ENCODE measurements at places on chromosomes 1 and 21.

GRCh38 chr1:92653605-92654381 is 131.1 kb downstream of the EVI5 start:
- DNase-seq, result no peak

- no peak for DNase-seq
Measured at GRCh38 chr1:226736908-226737818, 1.9 kb downstream of the ITPKB start.

GRCh38 chr21:33976082-33977016 is 60.7 kb upstream of the ATP5PO start:
- no peak for DNase-seq

GRCh38 chr1:75838079-75838478 is 41.4 kb downstream of the MSH4 start:
- DNase-seq, result no peak

DNA sequence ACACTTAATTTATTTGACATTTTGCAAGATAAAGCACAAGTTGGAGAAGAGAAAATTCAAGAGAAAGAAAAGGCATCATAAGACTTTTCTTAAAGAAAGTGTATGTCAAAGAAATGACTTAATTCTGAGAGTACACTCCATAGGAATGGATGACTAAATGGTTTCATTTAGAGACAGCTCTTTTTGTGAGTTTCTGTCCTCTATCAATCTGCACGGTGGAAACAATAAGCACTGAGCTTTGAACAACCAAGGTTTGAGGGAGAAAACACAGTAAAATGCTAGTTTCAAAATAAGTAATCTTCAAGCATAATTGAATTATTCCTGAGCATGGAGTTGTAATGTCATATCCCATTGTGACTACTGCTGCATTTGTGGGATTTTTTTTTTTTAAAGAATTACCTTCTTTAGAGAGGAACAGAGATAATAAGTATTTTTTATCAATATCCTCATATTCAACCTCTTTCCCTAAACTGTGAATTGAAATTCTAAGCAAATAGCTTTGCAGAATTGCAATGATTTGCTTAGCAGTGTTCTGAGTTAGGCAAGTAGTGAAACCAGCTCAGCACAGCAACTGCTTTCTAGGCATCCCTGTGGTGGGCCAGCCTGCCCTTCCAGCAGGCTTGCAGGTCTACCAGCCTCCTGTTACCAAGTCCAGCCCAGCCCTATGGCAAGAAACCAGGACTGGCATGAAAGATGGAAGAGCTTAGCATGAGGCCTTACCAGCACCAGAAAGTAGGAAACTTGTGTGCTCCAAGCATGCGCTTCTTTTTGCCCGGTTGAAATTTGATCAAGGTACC is 38.2 kb downstream of the KCNJ6 start:
- DNase-seq, result no peak

DNA sequence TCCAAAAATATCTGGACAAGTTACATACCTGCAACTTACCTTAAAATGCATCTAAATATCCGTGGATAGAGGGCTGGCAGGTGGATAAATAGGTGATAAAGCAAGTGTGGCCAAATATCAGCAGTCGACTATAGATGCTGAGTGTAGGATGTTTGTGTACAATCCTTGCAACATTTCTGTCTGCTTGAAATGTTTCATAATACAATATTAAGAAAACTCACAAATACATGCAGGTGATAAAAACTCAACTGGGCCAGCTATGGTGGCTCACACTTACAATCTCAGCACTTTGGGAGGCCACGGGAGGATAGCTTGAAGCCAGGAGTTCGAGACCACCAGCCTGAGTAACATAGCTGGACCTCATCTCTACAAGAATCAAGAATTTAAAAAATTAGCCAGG is 41.0 kb downstream of the ACTA1 start:
- no peak for DNase-seq

DNA sequence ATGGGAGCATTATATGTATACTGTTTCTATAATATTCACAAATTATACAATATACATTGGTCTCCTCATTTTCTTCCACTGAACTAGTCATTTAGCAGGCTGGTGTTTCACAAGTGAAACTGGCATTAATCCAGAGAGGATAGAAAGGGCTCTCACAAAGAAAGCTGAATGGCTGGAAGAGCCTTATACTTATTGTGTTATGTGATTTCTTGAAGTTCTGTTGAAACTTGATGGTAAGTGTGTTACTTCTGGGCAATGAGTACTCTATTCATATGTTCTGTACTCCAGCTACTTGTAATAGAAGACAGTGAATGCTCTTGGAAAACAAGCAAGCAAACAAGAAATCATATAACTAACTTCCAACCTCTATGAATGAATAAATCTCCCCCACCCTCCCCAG is 14.9 kb downstream of the STX12 start:
- DNase-seq, result no peak

DNA sequence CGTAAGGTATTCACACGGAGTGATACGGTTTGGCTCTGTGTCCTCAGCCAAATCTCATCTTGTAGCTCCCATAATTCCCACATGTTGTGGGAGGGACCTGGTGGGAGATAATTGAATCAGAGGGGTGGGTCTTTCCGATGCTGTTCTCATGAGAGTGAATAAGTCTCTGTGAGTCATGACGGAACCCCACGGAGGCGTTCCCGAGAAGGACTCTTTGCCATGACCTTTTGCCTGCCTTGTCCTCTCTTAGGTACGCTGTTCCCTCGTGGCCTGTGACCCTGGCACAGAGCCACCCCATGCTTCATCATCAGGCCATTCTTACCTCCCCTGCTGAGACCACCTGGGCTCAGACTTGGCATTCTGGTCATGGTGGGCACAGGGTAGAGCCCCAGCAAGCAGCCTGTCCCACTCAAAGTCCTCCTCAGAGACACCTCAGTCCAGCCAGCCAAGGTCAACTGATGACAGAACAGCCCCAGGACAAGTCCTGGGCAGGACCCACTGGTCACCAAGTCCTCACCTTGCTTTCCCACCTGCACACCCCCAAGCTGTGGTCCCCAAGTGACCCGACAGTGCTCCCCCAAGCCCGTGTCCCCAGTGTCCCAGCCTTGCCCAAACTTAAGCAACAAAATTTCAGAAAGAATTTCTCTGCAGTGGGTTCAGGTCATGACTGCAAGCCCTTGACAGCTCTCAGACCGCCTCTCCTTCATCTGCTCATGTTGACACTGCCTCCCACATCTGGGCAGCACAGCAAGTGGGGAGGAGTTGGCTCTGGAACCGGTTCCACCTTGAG is 158.4 kb downstream of the ACTL8 start:
- DNase-seq, result no peak

GRCh38 chr1:34054920-34055319 is 110.1 kb downstream of the CSMD2 start:
- DNase-seq, result no peak

- no peak for DNase-seq
Measured at GRCh38 chr21:29303288-29303687, 4.6 kb downstream of the BACH1 start.

DNA sequence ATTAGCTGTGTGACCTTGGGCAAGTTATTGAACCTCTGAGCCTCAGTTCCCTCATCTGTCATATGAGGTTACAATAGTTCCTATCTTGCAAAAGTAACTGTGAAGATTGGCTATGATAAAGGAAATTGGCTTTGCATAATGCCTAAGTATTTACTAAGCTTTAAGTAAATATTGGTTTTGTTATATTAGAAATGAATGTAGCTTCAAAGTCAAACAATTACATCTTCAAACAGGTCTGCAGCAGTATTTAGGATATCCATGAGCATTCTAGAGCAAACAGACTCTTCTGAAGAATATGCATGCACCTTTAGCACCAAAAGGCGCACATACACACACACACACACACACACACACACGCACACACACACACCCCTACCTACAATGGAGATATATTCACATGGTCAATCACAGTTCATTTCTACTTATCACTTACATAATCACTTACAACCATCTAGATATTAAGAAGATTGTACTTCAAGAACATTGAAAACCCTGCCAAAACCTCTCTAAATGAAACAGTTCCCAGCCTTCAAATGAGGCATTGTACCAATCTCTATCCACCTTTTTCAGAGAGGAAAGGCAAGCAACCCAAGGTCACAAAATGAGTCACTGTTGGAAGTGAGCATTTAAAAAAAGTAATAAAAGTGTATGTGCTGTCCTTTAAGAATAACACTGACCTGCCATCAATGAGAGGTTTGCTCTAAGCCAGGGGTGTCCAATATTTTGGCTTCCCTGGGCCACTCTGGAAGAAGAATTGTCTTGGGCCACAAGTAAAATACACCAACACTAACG is 13.4 kb upstream of the FAM43B start:
- no peak for DNase-seq

GRCh38 chr1:164137273-164137925 is 421.6 kb upstream of the PBX1 start:
- DNase-seq, result peak; percentile 97
